ENCODE measurements at places on chromosomes 13 and 19.
A peak's percentile ranks its signal among the peaks of the same experiment; 100 is the strongest.

DNA sequence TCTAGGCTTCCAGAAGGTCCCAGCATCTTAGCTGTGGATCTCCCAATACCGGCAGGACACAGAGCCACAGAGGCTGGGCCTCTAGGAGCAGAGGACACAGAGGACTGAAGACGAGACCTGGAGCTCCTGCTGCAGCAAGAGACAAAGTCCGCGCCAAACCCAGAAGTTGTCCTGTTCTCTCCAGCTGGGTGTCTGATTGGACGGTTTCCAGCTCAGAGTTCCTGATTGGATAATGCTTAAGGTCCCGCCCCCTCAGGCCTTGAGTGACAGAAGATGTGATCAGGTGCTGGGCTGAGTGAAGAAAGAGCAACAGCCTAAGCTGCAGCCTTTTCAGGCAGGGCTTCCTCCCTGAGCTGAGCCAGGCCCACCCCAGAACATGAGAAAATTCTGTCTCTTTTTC, 59.9 kb upstream of the ZNF85 start:
- H3K4me3 ChIP-seq, result no peak overlapping the region
- DNase-seq, result no peak
- H3K36me3 ChIP-seq, result no peaks in the 10 kb centered on the region
- H3K4me1 ChIP-seq, result no peaks in the 10 kb centered on the region

- H3K4me1 ChIP-seq, result no peaks in the 10 kb centered on the region
- peaks cover 40% of the 10 kb centered on the region for H3K27me3 ChIP-seq
- no peaks in the 10 kb centered on the region for H3K36me3 ChIP-seq
- no peak overlapping the region for H3K4me3 ChIP-seq
- H3K27ac ChIP-seq, result no peak overlapping the region
- peak; percentile 66 for DNase-seq
These were observed 277.9 kb downstream of the ZNF536 start for GRCh38 chr19:30649934-30650614.

DNA sequence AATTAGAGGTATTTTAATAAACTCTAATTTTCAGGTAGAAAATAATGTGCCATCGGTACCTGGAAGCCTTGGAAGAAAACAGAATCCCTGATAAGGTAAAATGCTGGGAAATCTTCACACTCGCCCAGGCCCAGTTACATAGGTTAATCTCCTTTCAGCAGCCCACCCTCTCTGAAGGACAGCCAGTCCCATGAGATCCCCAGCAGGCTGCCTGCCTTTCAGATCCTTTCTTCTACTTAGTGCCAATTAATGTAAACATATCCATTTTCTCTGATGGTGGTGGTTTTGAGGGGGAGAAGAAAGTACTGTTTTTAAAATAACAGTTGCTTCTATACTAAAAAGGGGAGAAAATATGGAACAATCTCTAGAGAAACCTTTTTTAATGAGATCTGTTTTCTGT, 12.2 kb downstream of the SMAD9 start:
- no peaks in the 10 kb centered on the region for H3K4me1 ChIP-seq
- H3K27me3 ChIP-seq, result no peaks in the 10 kb centered on the region
- no peaks in the 10 kb centered on the region for H3K36me3 ChIP-seq
- no peak for DNase-seq
- no peak overlapping the region for H3K27ac ChIP-seq

DNA sequence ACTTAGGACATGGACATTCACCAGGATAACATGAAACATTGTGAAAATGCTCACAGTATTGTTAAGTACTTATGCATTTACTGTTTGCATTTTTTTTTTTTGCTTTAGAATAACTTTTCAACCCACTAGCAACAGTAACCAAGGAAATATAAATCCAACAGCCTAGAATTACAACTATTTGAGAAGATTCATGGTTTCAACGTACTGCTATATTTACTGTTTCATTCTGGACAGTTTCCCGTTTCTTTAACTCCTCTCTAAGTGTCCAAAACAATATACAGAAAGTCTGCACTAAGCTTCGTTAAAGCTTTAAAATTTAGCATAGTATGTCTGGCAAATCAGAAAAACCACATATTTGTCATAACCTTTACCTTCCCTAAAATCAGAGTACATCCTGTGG, 2.7 kb downstream of the SMAD9 start:
- peak overlapping the region; percentile 19 for H3K27ac ChIP-seq
- peaks cover 4% of the 10 kb centered on the region for H3K4me1 ChIP-seq
- no peaks in the 10 kb centered on the region for H3K36me3 ChIP-seq
- H3K27me3 ChIP-seq, result no peaks in the 10 kb centered on the region
- no peak for DNase-seq

DNA sequence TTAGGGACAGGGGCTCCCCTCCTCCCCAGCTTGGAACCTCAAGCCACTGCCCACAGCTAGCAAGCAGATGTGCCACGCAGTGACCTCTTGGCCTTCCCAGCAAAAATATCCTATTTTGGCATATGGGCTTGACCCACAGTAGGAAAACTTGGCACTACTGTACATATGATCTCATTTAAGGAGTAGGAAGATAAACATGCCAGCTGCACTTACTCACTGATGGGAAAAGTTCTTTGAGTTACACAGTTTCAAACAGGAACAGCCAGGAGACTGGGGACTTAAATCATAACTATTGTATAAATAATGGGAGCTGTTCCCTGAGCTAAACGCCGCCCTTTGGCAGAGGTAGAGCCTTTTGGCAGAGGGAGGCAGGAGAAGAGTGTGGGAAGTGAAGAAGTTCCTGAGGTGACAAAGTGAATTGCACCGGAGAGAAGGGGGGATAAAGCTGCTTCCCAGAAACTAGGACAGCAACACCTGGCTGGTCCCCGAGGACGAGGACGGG, 6.1 kb downstream of the SACS start:
- H3K4me3 ChIP-seq, result no peak overlapping the region
- peak; percentile 35 for DNase-seq
- peaks cover 4% of the 10 kb centered on the region for H3K4me1 ChIP-seq
- H3K27ac ChIP-seq, result peak overlapping the region; percentile 59

DNA sequence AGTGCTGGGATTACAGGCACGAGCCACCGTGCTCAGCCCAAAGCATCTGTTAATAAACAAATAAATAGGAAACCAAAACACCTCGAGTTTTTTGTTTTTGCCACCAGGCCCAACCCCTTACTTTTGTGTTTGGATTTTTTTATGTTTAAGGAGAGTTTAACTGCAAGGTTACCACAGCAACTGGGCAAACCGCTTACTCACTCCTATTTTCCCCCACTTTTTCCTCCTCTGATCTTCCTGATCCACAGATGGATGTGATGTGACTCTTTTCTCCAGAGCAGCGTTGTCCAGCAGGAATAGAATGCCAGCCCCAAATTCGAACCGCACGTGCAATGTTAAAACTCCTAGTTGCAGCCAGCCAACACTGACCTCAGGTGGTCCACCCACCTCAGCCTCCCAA, 2.1 kb upstream of the PNMA8B start:
- H3K27me3 ChIP-seq, result peaks cover 4% of the 10 kb centered on the region
- H3K4me1 ChIP-seq, result peaks cover 15% of the 10 kb centered on the region
- DNase-seq, result no peak
- no peaks in the 10 kb centered on the region for H3K36me3 ChIP-seq
- H3K4me3 ChIP-seq, result no peak overlapping the region

- H3K27ac ChIP-seq, result no peak overlapping the region
- DNase-seq, result peak; percentile 5
- no peaks in the 10 kb centered on the region for H3K27me3 ChIP-seq
- H3K4me1 ChIP-seq, result peaks cover 8% of the 10 kb centered on the region
- H3K4me3 ChIP-seq, result no peak overlapping the region
- H3K36me3 ChIP-seq, result no peaks in the 10 kb centered on the region
These were observed 2.9 kb upstream of the TCF3 start for GRCh38 chr19:1655131-1655981.

DNA sequence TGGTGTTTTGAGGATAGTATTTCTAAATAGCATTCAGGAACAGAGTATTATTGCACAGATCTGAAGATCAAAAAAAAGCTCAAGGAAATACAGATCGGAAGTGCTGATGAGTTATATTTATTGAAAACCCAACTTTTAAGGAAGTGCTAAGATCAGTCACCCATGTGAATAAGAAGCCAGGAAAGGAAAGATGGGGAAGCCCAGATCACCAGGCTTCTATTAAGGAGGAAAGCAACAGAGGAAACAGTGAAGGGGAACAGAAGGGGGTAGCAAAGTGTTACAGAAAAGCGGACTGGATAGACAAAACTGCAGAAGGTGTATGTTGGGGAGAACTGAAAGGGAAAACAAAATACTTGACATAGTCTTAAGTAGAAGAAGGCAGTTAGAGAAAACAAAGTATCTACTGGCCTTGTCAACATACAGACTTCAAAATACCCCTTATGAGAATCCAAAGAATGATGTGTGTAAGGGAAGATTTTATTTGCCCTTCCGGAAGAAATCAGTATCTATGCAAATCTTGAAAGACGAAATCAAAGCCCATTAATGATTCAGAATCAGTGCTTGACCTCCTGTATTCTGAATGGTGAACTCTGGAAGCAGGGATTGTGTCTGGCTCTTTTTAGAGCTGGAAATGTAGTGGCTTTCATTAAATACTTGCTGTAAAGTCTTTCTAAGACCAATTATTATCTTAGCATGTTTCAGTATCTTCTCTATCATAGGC, 12.1 kb downstream of the UFM1 start:
- H3K4me3 ChIP-seq, result no peak overlapping the region
- H3K4me1 ChIP-seq, result no peaks in the 10 kb centered on the region
- no peak for DNase-seq

DNA sequence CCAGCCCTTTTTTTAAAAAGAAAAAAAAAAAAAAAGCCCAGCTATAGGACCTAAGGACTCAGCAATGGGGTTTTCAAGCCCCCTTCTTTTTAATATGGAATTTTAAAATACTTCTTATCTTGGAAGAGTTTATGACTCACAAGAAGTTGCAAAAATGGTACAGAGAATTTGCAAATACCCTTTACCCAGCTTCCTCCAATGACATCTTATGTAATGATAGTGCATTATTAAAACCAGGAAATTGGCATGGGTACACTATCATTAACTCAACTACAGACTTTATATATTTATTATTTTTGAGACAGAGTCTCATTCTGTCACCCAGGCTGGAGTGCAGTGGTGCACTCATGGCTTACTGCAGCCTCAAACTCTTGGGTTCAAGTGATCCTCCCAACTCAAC, 16.1 kb downstream of the TMEM38A start:
- no peak overlapping the region for H3K4me3 ChIP-seq
- H3K4me1 ChIP-seq, result no peaks in the 10 kb centered on the region
- no peak overlapping the region for H3K27ac ChIP-seq
- no peak for DNase-seq
- no peaks in the 10 kb centered on the region for H3K27me3 ChIP-seq

GRCh38 chr13:66345518-66345810, 884.7 kb downstream of the PCDH9 start:
- no peak overlapping the region for H3K27ac ChIP-seq
- H3K36me3 ChIP-seq, result no peaks in the 10 kb centered on the region
- H3K27me3 ChIP-seq, result no peaks in the 10 kb centered on the region
- no peaks in the 10 kb centered on the region for H3K4me1 ChIP-seq

DNA sequence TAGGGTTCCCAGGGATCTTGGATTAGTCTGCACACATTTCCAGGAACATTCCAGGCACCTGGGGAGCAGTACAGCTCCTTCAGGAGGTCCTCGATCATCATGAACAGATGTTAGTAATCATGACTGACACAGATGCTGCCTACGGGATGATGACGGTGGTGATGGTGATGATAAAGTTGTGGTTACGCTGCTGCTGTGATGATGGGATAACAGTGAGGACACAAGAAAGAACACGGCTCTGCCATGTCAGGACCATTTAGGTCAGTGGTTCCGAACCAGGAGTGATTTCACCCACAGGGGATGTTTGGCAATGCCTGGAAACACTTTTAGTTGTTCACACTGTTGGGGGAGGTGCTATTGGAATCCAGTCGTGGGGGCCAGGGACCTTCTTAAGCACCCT, 1193.0 kb downstream of the UQCRFS1 start:
- no peak overlapping the region for H3K27ac ChIP-seq
- no peak for DNase-seq
- H3K36me3 ChIP-seq, result no peaks in the 10 kb centered on the region
- no peaks in the 10 kb centered on the region for H3K4me1 ChIP-seq

- no peak for DNase-seq
- no peaks in the 10 kb centered on the region for H3K4me1 ChIP-seq
- no peaks in the 10 kb centered on the region for H3K36me3 ChIP-seq
- no peaks in the 10 kb centered on the region for H3K27me3 ChIP-seq
These were observed 1327.6 kb downstream of the OLFM4 start for GRCh38 chr13:54356209-54356608.

DNA sequence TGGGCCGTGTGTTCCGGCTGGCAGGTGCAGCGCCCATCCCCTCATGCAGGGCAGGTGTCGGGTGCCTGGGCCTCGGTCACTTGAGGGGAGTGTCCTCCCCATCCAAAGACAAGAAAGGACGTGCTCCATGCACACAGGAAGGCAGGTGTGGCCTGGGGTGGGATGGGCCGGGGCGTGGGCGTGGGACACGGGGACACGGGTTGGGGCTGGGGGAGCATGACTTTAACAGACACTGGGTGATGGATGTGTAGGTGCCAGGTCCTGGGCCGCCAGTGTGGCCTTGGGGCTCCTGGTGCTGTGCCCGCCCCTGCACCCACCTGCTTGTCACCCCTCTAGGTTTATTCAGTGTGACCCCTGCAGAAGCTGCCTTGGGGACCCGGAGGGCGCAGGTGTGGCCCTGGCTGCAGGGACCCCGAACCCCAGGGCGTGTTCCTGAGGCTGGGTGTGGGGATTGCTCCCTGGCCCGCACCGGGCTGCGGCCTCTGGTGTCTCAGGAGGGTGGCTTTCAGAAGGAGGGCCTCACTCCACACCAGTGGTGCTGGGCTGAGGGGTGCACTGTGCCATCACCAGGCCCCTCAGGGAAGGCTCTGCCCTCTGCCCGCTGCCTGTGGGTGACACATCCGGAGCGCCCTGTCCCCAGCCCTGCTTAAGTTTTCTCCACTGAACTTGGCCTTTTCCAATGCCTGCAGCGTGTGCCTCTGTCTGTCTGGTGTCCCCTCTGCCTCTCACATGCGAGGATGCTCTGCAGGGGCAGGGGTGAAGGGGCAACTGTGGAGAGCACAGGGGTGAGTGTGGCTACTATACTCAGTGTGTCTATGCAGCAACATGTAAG, 5.2 kb downstream of the TMEM255B start:
- no peak overlapping the region for H3K4me3 ChIP-seq
- H3K27me3 ChIP-seq, result peaks cover 35% of the 10 kb centered on the region
- H3K36me3 ChIP-seq, result no peaks in the 10 kb centered on the region
- H3K4me1 ChIP-seq, result no peaks in the 10 kb centered on the region

DNA sequence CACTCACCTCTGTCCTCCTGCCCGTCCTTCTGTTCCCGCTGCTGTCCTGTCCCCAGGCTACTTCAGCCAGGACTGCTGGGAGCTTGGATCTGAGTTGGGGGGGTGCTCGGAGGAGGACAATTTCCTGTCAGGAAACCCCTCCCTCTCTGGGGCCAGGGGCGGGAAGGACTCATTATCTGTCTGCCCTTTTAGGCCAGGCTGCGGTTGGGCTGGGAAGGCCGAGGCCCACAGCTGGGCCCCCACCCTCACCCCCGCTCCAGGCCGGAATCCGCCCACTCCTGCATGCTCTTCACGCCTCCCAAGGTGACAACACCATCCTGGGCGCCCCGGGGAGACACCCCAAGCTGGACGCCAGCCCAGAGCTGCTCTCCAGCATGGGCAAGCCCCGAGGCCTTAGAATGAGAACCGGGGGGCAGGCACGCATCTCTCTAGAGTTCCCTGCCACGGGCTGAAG, at the start of gene EXOC3L2:
Gene EXOC3L2 (minus strand): TSS at position 74 of the 454 bp plus-strand sequence. CDS start 6,362 bp downstream, outside the sequence.
- H3K4me3 ChIP-seq, result no peak within 1 kb of the TSS
- no peaks in the 10 kb centered on the region for H3K27me3 ChIP-seq
- H3K4me1 ChIP-seq, result peaks cover 1% of the 10 kb centered on the region
- H3K36me3 ChIP-seq, result no peaks in the 10 kb centered on the region

All from hepatocyte (in vitro differentiated cells).